Posterior vena cava (tissue), 2 donors: ENCODE measurements at places on chromosomes 3 and 15. TPM values are rescaled to one million over a fixed set of nuclear protein-coding genes. Genes with fewer than 3 reads are reported as not detected.

GRCh38 chr3:10563396-10563795, 58.0 kb upstream of the ATP2B2 start:
- DNase-seq: peak; percentile 31

The AHSG gene
- total RNA-seq: not detected

GRCh38 chr3:111692593-111693552, 97.7 kb upstream of the ZBED2 start:
- no peak for DNase-seq

- DNase-seq: peak; percentile 54
These were observed 5.6 kb upstream of the RBMS3 start for GRCh38 chr3:29275309-29275708.

GRCh38 chr3:107846279-107846852, 244.5 kb downstream of the CD47 start:
- peak; percentile 87 for DNase-seq

GRCh38 chr3:13557417-13557816, 8.5 kb downstream of the FBLN2 start:
- no peak for DNase-seq

The AQP9 gene
- total RNA-seq: 4.0 TPM

The IL16 gene
- total RNA-seq: 12.1 TPM

DNA sequence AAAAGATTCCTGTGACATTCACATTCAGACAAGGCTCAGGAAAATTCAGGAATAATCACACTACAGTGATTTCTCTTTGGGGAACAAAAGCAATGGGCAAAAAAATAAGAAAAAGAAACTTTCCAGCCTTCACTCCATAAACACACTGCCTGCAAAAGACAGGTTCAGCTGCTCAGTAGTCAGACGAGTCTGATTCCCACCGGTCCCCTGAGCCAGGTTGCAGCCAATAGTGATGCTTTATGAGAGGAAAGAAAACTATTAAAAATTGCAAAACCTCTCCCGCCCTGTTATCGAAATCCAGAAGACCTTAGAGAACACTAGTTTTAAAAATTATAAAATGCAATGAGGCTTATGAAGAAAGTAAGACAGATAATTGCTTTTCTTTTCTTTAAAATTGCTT, 8.5 kb downstream of the PLCH1 start:
- no peak for DNase-seq

The TF gene
- total RNA-seq: 1.0 TPM

DNA sequence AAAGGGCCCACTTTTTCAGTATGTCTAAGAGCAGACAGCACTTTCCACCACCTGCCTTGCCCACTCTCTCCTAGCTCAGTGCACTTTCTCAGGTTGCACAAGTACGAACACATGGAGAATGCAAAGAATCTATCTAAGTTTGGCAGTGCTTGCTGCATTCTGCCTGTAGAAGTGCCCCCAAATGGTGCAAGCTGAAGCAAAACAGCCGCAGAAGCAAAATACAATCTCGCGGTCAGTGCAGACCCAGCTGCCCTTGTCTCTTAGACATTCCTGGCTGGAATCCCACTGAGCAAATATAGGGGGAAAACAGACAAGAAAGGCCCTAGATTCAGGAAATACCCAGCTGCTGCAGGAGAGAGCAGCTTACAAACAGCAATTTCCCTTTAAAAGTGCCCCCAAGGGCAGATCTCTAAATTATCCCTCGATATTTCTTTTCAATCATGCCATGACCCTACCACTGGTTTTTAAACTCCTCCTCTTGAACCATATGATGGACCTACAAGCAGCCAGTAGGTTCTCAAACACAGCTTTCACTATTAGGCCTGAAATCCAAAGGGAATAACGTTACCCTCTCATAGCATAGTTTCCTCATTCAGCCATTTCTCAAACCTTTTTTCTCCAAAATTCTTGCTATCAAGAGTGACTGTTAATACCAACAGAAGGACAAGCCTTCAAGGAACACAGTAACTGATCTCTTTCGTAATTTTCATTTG, 67.0 kb downstream of the TNIK start:
- DNase-seq: no peak

The GOLGA6D gene
- total RNA-seq: not detected

DNA sequence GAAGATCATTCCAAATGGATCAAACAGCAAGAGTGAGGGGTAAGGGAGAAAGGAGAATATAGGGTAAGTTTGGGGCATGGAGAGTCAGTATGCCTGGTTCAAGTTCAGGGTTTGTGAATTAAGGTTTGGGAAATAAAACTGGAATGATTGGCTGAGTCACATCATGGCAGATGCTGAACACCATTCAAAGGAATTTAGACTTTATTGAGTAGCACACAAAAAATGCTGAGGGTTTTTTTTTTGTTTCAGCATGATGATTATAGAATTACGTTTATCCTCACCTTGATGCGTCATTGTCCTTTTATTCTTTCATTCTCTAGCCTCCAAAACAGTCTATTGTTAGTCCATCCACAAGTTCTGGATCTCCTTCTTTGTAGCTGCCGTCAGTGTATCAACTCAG, 220.0 kb upstream of the UMPS start:
- no peak for DNase-seq

GRCh38 chr15:66481107-66481856, 16.3 kb downstream of the SNAPC5 start:
- DNase-seq: no peak

DNA sequence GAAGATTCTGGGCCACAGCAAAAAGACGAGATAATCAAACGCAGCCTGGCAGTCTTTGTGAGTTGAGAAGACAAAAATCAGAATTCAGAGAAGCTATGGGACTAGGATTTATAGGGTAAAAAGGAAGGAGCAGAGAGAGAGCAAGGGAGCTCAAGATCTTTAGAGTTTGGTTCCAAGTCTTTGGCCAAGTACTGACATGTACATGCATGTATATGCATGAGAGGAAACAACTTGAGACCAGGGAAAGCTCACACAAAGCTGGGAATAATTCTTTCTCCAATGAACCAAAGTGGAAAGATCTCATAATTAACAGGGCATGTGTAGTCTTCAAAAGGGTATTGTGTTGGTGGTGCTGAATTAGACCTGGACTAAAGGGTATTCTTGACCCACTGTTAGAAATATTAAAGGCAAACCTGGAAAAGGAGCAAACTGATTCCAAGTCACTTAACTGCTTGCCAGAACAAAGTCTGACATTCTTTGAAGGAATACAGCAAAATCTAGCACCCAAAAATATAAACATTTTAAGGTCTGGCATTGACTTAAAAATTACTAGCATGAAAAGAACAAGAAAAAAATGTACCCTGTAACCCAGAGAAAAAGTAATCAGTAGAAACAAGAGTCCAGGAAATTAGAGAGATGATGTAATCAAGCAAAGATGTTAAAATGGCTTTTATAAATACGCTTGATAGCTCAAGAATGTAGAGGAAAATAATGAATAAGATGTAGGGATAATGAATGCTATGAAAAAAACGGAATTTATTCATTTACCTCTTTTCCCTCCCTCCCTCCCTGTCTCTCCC, 226.0 kb upstream of the CGNL1 start:
- no peak for DNase-seq

- DNase-seq: no peak
These were observed 477.4 kb downstream of the RSL24D1 start for GRCh38 chr15:54719325-54719724.

DNA sequence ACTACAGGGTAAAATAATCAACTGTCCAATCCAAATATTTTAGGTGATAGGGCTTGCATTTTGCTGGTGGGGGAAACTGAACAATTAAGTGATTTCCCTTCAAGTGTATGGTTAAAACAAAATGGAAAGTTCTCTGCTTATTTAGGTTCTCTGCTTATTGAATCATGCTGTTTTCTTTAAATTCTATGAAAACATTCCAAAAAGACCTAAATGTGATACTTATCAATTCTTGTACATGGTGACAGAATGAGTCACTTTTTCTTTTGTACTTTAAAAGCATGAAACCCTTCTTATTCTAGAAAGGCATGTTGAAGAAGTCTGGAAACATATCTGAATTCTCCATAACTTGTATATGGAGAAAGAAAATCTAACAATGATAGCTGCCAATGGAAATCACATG, 192.6 kb downstream of the FMN1 start:
- DNase-seq: no peak

The PRC1 gene
- 7.9 TPM for total RNA-seq

- DNase-seq: no peak
These were observed 155.3 kb upstream of the PRICKLE2 start for GRCh38 chr3:64380546-64380945.

The GPR171 gene
- total RNA-seq: 0.83 TPM

DNA sequence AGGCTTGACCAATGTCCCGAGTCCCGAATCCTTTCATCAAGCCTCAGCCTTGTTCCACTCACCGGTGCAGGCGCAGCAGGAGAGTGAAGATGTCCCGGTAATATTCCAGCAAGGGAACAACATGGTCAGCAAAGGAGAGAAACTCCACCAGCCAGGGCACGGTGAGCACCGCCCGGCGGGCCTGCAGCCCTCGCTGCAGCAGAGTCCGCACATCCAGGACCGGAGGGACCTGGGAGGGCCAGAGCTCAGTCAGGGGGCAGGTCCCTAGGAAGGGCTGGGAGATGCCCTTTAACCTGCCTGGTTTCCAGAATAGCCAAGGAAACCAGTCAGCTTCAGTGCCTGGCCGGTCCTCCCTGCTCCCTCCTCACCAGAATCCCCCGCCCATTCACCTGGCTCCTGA, 6.4 kb downstream of the CDAN1 start:
- no peak for DNase-seq

The BMF gene
- 5.0 TPM for total RNA-seq

The SLC2A2 gene
- not detected for total RNA-seq

- no peak for DNase-seq
These were observed 43.8 kb upstream of the GOLGA8A start for GRCh38 chr15:34481370-34481769.
